Progenitor cell of endocrine pancreas (in vitro differentiated cells): ENCODE measurements at places on chromosomes 6 and 20.
A peak's percentile ranks its signal among the peaks of the same experiment; 100 is the strongest.

DNA sequence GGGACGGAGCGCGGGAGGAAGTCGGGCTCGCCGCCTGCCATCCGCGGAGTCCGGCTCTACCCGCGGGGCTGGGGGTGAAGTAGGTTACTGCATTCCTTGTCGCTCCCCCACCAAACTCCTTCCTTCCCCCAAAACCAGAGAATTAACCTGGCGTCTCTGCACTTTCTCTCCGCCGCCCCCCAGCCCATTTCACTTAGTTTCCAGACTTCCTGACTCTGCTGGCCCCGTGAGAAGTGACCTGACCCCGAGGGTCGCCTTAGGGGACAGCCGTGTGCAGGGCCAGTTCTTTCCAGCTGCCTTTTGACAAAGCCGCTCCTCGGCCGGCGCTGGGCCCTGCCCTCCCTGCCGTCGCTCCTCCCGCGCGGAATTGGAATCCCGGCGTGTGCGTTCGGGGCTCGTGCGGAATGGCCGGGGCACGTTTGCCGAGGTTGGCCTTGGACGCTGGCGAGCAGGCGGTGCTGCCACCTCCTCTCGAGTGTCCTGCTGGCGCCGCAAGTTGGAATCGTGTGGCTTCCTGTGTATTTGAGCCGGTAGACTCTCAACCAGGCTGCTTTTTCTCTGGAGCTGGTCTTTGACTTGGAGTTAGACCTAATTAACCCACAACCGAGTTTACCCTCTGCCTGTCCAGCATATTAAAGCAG, 650 bp downstream of the DCBLD1 start:
- peak; percentile 63 for DNase-seq

- no peak for DNase-seq
Measured at GRCh38 chr6:52643158-52643557, 27.8 kb upstream of the TMEM14A start.

DNA sequence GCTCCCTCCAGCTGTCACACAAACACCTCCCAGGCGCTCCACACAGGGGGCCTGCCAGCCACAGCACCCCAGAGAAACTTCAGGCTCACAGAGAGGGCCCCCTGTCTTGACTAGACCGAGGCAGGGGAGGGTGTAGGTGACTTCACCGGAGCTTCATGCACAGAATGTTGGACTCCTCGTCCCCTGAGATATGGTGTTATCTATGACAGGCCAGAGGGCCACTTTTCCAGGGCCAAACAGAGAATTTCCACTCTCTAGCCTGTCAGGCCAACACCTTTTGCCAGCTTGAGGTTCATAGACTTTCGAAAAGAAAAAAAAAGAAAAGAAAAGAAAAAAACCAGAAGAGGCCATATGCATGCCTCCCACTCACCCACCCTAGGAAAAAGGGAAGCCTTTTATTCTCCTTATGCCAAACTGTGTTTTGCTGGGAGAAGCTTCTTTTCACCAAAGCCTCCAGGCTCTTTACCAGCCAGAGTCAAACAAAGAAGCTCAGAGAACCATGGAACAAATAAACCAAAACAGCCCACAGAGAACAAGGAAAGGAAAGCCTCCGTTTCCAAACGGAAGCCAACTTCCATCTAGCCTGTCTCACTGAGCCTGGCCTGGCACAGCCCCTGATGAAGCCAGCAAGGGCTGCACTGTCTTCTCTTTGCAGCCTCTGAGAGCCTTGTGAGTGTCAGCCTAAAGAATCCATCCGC, 313.2 kb upstream of the JARID2 start:
- DNase-seq, result no peak

DNA sequence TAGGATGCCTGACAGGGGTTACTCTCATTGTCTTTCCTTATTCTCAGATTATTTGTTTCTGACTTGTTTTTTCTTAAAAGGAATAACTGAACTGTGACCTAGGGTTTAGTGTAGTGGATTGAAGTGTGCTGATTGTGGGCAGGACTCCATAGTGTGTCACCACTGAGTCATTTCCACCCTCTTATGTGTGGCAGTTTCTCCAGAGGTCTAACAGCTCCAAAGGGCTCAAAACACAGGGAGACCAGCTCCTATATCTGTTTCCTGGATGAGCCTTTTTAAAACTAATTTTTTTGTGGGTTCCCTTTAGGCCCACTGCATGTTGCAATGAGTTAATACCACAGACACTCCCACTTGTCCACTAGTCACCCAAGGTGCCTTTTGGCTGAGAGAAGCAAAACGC, 951.1 kb upstream of the ADGRB3 start:
- no peak for DNase-seq

GRCh38 chr20:5463007-5463686, 146.4 kb upstream of the PROKR2 start:
- no peak for DNase-seq

GRCh38 chr6:45786355-45786781, 229.3 kb downstream of the CLIC5 start:
- DNase-seq, result no peak

DNA sequence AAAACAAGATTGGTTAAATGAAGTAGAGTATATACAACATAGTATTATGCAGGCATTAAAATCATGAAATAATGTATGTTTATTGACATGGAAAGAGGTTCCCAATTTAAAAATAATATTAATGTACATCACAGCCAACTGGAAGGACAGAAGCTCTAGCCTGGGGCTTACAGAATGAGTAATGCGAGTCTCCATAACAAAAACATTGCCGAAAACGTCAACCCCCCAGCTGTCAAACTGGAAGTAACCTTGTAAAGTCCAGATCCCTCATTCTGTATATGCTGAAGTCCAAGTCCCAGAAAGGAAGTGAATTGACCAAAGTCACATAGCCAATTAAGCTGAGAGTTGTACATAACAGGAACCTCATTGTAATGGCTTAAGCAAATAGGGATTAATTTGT, 128.7 kb upstream of the ECI2 start:
- DNase-seq, result no peak

GRCh38 chr6:1574083-1574761, 35.5 kb upstream of the FOXC1 start:
- no peak for DNase-seq
